T-helper 1 cell (primary cell): ENCODE measurements at places on chromosomes 1 and 21.

GRCh38 chr1:43450251-43450941 is 3.3 kb downstream of the HYI start:
- DNase-seq: no peak

- DNase-seq: no peak
These were observed 2.8 kb upstream of the RGS5 start for GRCh38 chr1:163205513-163205912.

DNA sequence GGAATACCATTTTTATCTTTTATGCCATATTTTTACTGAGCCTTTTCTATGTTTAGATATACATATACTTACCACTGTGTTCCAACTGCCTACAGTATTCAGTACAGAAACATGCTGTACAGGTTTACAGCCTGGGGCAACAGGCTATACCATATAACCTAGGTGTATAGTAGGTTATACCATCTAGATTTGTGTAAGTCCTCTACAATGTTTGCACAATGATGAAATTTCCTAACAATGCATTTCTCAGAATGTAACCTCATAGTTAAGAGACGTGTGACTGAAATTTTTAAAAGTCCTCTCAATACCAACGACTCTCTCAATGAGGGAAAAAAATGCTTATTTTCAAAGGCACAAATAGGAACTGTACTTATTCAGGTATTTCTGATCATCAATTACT is 21.7 kb downstream of the INTS7 start:
- no peak for DNase-seq

GRCh38 chr1:78490861-78491450 is at the start of gene PTGFR:
Gene PTGFR (plus strand): TSS chr1:78490974. CDS start chr1:78492744, 1,770 bp downstream.
- no peak for DNase-seq

- peak; percentile 4 for DNase-seq
These were observed 18.7 kb downstream of the SLC19A1 start for GRCh38 chr21:45523411-45524101.

- DNase-seq: no peak
These were observed 4.6 kb upstream of the TIE1 start for GRCh38 chr1:43296207-43296606.

GRCh38 chr1:93804412-93804811 is 74.6 kb downstream of the DNTTIP2 start:
- no peak for DNase-seq

GRCh38 chr1:233514946-233515391 is 98.9 kb upstream of the KCNK1 start:
- DNase-seq: no peak

GRCh38 chr1:224447251-224447650 is 12.7 kb upstream of the WDR26 start:
- no peak for DNase-seq

GRCh38 chr1:186754542-186755145 is 74.1 kb upstream of the PLA2G4A start:
- DNase-seq: no peak

GRCh38 chr1:230204842-230205241 is 137.8 kb downstream of the GALNT2 start:
- DNase-seq: no peak

DNA sequence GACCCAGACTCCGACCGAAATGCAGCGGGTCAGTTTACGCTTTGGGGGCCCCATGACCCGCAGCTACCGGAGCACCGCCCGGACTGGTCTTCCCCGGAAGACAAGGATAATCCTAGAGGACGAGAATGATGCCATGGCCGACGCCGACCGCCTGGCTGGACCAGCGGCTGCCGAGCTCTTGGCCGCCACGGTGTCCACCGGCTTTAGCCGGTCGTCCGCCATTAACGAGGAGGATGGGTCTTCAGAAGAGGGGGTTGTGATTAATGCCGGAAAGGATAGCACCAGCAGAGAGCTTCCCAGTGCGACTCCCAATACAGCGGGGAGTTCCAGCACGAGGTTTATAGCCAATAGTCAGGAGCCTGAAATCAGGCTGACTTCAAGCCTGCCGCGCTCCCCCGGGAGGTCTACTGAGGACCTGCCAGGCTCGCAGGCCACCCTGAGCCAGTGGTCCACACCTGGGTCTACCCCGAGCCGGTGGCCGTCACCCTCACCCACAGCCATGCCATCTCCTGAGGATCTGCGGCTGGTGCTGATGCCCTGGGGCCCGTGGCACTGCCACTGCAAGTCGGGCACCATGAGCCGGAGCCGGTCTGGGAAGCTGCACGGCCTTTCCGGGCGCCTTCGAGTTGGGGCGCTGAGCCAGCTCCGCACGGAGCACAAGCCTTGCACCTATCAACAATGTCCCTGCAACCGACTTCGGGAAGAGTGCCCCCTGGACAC is 534 bp downstream of the C1orf56 start:
- DNase-seq: peak; percentile 39

DNA sequence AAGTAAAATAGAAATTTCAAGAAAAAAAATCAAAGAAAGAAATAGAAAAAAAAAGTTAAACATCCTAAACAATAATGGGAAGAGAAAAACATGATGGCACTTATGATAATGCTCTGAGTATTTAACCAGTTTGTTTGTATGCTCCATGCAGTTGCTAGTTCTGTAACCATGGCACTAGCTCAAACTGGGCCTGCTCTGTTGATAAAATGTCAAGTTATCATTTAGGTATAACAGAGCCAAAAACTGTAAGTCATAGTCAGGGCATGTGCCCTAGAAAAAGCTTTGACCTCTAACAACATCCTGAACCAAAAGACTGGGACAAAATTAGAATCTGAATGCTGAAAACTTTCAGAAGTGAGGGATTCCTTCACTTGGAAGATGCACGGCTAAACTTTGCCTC is 148.9 kb downstream of the KCNT2 start:
- no peak for DNase-seq

GRCh38 chr1:244057474-244058385 is 6.6 kb downstream of the ZBTB18 start:
- no peak for DNase-seq

GRCh38 chr1:5926686-5927435 is 65.4 kb downstream of the NPHP4 start:
- no peak for DNase-seq

- DNase-seq: no peak
These were observed 631.5 kb upstream of the PTBP2 start for GRCh38 chr1:96090134-96090533.

- DNase-seq: no peak
These were observed 12.9 kb downstream of the LRRN2 start for GRCh38 chr1:204672482-204673121.

DNA sequence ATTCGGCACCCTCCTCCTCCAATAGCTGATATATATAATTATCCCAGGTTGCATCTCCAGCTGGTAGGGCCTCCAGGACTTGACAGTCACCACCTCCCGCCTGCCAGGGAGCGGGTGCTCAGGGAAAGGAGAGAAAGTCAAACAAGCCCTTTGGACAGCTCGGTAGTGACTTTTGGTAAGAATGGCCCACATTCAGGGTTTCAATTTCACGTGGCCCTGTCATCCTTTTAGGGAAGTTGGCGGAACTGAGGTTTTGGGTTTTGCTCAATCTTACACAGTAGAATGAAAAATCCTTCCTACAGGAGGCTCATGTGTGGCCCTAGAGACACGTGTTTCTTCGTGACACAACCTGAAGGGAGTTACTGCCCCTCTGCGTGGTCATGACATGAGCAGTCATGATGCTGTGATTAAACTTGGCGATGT is 44.2 kb downstream of the CAPN8 start:
- no peak for DNase-seq

DNA sequence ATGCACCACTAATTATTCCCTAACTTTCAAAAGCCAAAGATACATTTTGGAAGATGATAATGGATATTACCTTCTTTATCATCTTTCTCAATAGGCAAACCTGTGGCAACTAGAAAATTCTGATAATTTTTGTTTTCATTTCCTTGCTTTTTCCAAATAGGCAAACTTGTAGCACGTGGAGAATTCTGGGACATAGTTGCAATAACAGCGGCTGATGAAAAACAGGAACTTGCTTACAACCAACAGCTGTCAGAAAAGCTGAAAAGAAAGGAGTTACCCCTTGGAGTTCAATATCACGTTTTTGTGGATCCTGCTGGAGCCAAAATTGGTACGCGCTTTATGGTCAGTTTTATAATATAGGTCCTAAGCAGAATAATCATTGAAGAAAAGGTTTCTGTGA is 1.5 kb downstream of the FPGT start:
- no peak for DNase-seq

- no peak for DNase-seq
These were observed 1054.8 kb upstream of the B3GALT2 start for GRCh38 chr1:194241215-194241614.

GRCh38 chr1:64133036-64133435 is 70.4 kb upstream of the UBE2U start:
- no peak for DNase-seq

DNA sequence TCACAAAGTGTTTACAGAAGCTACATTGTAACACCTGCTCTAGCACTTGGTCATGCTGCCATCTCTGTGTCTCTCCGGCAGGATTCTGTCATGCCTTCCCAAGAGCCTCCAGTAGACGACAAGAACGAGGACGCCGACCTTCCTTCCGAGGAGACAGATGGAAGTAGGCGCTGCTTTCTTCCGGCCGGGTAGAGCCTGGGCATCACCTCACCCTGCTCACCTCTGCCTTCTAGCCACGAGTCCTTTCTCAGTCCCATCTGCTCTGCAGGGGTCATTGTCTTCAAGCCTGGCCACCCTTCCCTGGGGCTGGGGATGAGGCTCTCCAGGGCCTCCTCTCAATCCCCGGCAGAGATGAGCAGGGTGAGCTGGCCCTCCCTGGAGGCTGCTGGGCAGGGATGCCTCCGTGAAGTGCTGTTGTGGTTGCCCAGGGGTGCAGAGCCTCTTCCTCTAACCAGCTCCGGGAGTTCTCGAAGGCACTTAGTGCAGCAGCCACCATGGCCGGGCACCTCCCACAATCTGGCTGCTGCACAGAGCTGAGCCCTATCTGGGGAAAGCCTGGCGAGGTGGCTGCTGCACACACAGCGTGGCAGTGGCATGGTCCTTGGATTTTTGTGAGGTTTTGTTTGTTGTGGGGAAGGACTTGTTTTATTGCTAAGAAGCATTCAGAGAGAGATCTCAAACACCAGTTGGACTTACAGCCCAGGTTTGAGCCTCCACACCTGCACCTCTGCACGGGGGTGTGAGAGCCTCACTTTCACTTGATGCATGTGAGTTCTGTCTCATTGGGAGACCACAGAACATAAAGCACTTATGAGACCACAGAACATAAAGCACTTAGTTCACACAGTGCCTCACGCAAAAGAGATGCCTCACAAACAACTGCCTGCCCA is 48.4 kb downstream of the FAAP20 start:
- no peak for DNase-seq

- peak; percentile 56 for DNase-seq
These were observed 12.8 kb downstream of the DYNLT5 start for GRCh38 chr1:66764994-66765578.

DNA sequence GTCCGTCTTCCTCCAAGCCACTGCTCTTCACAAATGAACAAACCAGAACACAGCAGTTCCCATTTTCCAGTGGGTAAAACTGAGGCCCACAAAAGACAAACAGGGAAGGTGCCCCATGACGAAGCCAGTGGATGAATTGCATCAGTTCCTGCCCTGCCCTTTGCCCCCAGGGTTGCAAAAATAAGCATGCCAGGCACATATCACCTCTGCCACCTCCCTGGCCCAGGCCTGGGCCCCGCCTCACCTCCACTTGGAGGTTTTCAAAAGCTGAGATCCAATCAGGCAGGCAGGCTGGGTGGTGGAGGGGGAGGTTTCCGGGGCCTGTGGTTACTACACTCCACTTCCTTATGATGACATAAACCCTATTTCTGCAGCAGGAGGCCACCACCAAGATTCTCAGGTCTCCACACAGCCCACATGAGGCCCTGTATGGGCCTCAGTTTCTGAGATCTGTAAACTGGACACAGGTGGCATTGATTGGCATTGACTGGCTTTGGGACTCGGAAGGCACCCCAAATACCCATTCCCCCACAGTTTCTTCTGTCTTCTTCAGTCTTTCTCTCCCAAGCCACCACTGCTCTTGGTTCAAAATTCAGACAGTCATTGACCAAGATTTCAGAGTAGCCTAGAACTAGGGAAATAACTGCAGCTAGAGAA is 4.1 kb downstream of the KIF21B start:
- DNase-seq: peak; percentile 81

DNA sequence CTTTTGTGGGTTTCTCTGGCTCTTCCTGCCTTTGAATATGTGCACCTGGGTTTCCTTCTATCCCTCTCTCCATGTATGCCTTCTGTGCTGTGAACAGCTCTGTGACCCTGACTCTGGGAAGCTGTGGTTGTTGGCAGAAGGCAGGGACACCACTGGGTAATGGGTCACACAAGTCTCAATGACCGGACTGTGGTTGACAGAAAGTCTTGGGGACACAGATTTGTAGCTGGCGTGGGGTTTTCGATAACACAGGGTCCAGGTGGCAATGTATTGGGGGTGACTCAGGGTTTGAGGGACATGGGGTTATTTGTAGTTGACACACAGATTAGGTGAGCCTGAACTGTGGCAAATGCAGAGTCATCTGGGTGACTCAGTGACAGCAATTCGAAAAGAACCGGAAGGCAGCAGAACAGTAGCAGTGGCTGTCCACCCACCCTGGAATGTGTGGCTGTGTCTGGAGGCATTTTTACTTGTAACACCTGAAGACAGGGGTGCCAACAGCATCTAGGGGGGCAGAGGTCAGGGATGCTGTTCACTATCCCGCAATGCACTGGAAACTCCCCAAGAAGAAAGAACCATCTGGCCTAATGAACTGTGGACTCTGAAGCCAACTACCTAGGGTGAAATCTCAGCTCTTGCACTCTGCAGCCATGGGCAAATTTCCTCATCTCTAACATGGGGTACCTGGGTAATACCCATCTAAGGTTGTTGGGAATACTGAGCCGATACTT is 13.0 kb upstream of the SLC6A9 start:
- DNase-seq: no peak

- no peak for DNase-seq
These were observed 14.6 kb downstream of the OPTC start for GRCh38 chr1:203508463-203509073.

DNA sequence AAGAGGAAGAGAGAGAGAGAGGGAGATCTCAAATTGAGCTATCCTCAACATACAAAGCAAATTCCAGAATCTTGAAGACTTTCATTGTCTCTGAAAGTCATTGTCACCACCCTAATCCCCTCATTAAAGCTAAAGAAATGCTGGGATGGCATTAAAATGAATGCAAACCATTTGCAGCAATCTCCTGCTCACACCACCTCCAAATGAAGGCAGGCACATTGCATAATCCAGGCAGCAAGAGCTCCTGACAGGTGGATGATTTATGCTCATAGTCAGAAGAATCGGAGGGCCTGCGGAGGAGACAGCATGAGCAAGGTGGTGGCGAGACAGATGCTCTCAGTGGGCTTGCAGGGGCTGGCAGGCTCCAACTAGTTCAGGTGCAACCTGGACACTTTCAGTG is 90.2 kb downstream of the ESRRG start:
- no peak for DNase-seq

GRCh38 chr1:75582725-75583261 is 28.1 kb downstream of the SLC44A5 start:
- DNase-seq: no peak

GRCh38 chr1:199422206-199422605 is 605.3 kb upstream of the NR5A2 start:
- no peak for DNase-seq
